A172 (cell line): ENCODE measurements at places on chromosomes 2 and 18.
A peak's percentile ranks its signal among the peaks of the same experiment; 100 is the strongest.

DNA sequence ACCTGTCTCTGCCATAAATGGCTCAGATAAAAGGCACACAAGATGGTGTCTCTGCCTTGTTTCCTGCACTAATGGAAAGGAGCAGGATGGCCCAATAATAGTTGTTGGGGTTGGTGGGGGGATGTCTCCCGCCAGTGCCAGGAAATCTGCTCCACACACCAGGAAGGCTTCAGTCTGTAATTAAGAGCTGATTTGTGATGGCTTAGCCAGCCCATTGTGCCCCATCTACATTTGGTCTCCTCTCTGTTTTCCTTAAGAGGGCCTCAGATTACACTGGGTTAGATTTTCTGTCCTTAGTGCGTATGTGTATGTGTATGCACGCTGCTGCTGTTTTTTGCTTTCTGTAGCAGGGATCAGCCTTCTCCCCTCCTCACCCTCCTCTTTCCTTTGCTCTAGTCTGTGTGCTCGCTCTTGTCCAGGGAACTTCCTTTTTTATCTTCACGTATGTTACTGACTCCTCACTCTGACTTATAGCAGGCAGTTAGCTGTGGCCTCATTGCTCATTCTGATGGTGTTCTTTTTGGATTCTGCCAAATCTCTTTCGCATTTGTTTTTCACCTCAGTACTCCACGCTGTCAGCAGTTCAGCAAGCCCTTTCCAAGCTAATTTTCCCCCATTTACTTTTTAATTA is 33.4 kb upstream of the MGAT5 start:
- DNase-seq, result no peak

GRCh38 chr2:11798701-11799435 is 52.4 kb downstream of the LPIN1 start:
- DNase-seq, result no peak

DNA sequence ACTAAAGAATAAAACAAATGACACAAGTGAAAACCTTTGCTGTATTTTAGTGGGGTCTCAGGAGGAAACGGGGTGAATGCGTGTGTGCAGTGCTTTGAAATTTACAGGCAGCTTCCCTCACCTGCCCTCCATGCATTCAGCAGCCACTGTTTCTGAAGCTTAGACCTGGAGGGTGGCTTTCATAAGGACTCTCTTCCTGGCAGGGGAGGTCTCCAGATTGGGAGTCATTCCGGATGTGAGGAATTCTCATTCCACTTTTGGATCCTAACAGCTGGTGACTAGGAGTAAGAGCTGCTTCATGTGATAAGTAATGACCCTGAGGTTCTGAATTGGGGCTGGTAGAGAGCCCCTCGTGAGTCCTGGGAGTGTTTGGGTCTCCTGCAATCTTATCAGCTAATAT is 192.5 kb downstream of the SH3BP4 start:
- DNase-seq, result no peak

GRCh38 chr2:240952496-240953246 is 45.7 kb upstream of the SNED1 start:
- DNase-seq, result no peak

- no peak for DNase-seq
Observed at GRCh38 chr2:62870966-62871365, 165.5 kb downstream of the EHBP1 start.

DNA sequence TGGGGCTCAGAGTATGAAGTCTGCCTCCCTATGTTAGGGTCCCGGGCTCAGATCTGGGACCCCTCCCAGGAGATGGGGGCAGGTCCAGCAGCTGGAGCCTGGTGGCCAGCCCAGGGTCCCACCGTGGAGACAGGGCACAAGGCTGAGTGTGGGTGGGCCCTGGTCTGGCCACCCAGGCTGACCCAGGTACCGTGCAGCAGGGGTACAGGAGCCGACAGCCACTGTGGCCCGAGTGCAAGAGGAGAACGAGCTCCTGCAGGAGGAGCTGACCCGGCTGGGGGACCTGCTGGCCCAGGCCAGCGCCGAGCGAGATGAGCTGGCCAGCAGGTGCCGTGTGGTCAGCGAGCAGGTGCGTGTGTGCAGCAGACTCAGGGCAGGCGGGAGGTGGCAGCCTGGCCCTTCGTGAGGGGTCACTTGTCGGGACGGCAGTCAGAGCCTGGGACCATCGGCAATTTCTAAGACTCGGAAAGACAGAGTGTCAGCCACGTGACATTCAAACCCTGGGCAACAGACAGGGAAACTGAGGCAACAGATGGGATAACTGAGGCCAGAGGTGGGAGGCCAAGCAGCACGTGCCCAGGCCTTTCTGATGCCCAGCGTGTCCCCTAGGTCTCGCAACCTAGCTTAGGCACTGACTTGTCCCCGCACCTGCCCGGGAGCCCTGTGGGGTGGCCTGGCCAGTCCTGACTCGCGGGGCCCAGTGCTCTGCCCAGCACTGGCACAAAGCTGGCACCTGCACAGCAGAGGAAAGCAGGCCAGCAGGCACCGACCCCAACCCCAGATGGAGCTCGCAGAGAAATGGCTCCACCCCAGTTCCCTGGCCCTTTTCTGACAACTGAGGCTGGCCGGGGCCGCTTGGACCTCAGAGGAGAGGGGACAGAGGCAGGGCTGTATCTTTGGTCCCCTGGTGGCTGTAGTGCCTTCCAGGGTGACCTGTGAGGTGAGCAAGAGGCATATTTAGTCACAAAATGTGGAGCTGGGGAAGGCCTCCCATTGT is 13.9 kb downstream of the CROCC2 start:
- DNase-seq, result no peak

GRCh38 chr2:217794133-217794986 is 208.4 kb downstream of the TNS1 start:
- no peak for DNase-seq

- DNase-seq, result no peak
Observed at GRCh38 chr18:45896991-45897390, 70.1 kb downstream of the EPG5 start.

GRCh38 chr2:62344472-62344871 is 148.6 kb downstream of the B3GNT2 start:
- no peak for DNase-seq

DNA sequence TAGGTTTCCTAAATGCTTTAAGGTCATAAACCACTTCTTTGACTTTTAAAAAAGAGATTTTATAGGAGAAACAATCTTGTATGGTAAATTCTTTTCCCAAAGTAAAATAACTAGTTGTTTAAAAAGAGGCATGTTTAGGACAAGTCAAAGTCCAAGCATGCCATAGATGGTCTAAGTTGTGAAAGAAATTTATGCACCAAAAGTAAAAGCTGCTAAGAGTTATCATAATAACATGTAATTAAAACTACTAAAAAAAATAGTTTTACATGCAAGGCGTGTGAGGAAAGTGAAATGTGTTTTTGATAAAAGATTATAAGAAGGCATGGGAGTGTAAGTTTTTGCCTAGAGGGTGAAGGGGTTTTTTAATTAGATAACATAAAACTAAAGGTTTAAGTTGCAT is 22.5 kb downstream of the FAM210A start:
- peak; percentile 34 for DNase-seq

- DNase-seq, result no peak
Observed at GRCh38 chr2:182866461-182867406, at the start of gene FRZB. FRZB (minus strand) TSS chr2:182866637; CDS start chr2:182866552, 85 bp downstream.

GRCh38 chr2:231172025-231172424 is 26.4 kb upstream of the ARMC9 start:
- DNase-seq, result no peak

DNA sequence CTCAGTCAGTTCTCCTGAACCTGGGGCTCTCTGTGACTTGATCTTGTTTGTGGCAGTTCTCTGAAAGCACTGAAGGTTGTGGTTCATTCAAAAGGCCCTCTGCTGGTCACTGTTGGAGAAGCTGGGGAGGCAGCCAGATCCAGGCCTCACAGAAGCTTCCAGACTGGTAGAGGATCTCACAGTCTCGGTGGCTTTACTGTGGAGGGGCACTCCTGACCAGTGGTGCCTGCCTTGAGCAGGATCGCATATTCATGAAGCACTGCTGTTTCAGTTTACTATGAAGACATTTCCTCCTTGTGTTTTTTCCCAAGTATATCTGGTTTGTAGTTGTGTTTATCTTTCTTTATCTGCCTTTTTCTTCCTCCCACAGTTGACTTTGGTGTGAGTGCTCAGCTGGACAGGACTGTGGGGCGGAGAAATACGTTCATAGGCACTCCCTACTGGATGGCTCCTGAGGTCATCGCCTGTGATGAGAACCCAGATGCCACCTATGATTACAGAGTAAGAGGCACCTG is 133.9 kb downstream of the MAP4K4 start:
- peak; percentile 68 for DNase-seq

- no peak for DNase-seq
Observed at GRCh38 chr2:17522303-17522702, 4.1 kb upstream of the RAD51AP2 start.

DNA sequence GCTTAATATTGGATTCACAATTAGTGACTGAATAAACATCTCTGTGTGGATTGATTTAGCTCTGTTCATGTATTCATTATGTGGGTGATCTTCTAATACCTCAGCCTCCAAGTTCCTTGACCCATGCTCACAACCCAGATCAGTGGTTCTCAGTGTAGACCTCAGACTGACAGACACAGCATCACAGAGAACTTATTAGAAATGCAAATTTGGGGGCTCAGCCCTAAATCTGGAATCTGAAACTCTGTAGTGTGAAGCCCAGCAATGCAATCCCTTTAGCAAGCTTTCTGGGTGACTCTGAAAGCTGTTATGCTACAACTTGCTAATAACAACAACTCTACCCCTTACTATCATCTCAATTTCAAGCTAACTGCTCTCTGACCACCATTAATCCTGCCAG is 273.1 kb upstream of the FANCL start:
- DNase-seq, result no peak

DNA sequence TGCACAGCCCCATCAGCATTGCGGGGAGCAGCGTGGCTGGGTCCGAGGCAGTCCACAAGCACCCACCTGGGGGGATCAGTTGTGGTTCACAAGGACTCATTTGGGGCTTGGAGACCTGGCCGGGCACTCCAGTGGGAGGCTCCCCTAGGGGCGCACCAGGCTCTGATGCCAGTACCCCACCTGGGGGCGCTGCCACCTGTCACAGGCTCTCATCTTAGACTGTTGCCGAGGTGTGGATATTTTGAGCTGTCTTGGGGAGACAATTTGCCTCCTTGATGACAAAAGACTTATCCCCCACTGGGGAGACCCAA is 3.0 kb downstream of the ADRA2B start:
- no peak for DNase-seq

GRCh38 chr2:85853499-85854165 is 35.2 kb downstream of the ST3GAL5 start:
- no peak for DNase-seq

GRCh38 chr2:212147921-212148513 is 390.6 kb downstream of the ERBB4 start:
- no peak for DNase-seq

DNA sequence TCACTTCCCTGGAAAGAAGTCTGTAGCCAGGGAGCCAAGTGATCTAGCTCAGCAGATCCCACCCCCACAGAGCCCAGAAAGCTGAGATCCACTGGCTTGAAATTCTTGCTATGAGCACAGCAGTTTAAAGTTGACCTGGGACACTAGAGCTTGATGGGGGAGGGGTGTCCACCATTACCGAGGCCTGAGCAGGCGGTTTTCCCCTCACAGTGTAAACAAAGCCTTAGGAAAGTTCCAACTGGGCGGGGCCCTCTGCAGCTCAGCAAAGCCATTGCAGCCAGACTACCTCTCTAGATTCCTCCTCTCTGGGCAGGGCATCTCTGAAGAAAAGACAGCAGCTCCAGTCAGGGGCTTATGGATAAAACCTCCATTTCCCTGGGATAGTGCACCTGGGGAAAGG is 887.2 kb upstream of the LRATD1 start:
- DNase-seq, result peak; percentile 32

DNA sequence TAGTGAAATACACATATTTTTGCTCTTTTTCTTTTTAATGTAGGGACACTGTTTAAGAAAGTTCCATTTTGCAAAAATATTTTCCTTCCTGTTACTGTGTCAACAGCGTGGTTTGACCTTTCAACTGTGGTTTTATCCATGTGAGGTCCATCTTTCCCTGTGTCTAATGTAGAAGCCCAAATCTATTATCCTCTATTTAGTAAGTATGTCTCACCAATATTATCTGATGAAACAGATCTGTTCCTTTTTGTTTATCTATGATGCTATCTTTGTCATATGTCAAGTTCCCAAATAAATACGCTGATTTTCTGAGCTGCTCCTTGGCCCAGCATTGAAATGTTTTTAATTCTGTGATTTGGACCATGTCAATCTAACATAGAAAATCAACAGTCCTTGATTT is 3.5 kb upstream of the ARHGAP15 start:
- no peak for DNase-seq

- DNase-seq, result no peak
Observed at GRCh38 chr18:49565612-49566011, 3.8 kb downstream of the LIPG start.

- DNase-seq, result peak; percentile 18
Observed at GRCh38 chr2:183740241-183740640, 616.0 kb downstream of the NUP35 start.

GRCh38 chr2:45241061-45241561 is 231.9 kb upstream of the SIX2 start:
- DNase-seq, result peak; percentile 77

DNA sequence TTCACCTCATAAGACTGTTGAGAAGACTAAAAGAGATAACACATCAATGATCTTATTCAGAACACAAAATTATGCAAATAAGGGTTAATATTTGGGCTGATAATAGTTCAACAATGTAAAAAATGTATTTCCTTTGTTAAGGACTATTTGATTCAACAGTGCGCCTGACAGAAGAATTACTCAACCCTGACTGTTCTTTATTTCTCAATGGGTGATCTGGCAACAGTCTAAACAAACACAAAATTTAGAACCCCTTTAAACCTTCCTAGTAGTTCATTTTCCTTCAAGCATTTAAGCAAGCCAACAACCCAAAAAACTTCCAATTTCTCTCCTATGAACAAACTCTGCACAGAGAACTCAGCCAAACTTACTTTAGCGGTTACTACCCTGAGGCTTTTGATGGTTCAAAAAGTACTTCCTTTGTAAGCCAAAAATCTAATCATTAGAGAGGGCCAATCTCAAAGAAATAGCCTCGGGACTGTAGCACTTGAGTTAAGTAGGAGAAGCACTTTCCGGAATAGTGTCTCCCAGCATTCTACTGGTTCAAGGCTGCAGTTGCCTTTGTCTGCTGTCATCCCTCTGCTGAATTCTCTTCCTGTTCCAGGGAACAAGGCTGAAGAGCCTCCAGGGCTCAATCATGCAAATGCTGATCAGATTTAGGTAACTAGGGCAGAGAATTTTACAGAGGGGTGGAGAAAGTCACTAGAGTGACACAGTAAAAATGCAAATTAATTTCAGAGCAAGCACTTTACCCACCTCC is 40.9 kb upstream of the MAPK4 start:
- DNase-seq, result no peak

- DNase-seq, result no peak
Observed at GRCh38 chr18:74336656-74337055, 21.0 kb downstream of the C18orf63 start.
